Subcutaneous adipose tissue (tissue), 4 donors: ENCODE measurements at places on chromosomes 16 and 17. TPM values are rescaled to one million over a fixed set of nuclear protein-coding genes. Genes with fewer than 3 reads are reported as not detected.

Gene BAIAP3
- total RNA-seq, result 1.8 TPM

Gene SULT1A2
- total RNA-seq, result 1.4 TPM

Gene SGF29
- total RNA-seq, result 15.6 TPM

Gene GRAP
- total RNA-seq, result 6.8 TPM

Gene QPRT
- 2.9 TPM for total RNA-seq

Gene FNDC8
- not detected for total RNA-seq

Gene KRTAP9-8
- total RNA-seq, result not detected

Gene CREBBP
- 61.2 TPM for total RNA-seq

Gene SKAP1
- total RNA-seq, result 3.1 TPM

Gene CACNG1
- not detected for total RNA-seq

Gene CCDC78
- total RNA-seq, result not detected

Gene LLGL2
- total RNA-seq, result 7.3 TPM

Gene C16orf54
- total RNA-seq, result 4.2 TPM

Gene PRSS53
- 1.5 TPM for total RNA-seq

Gene TEKT5
- total RNA-seq, result 0.51 TPM

Gene MT1A
- 1,063 TPM for total RNA-seq

Gene MYL4
- not detected for total RNA-seq

Gene MRPL38
- 55.9 TPM for total RNA-seq

Gene MT4
- not detected for total RNA-seq

Gene STAT5B
- total RNA-seq, result 91.5 TPM

Gene CD300LD
- not detected for total RNA-seq

Gene DOC2A
- 0.66 TPM for total RNA-seq

Gene LITAFD
- total RNA-seq, result not detected

Gene DNAI2
- not detected for total RNA-seq

Gene MRC2
- total RNA-seq, result 40.5 TPM

Gene HOXB9
- not detected for total RNA-seq

Gene ATP2A3
- total RNA-seq, result 2.9 TPM

Gene KRT33A
- not detected for total RNA-seq

Gene ADPRM
- 14.9 TPM for total RNA-seq

Gene MYH8
- not detected for total RNA-seq

Gene PIRT
- not detected for total RNA-seq

Gene NLRC3
- 1.2 TPM for total RNA-seq

Gene HYDIN
- total RNA-seq, result 0.44 TPM

Gene LRRC75A
- total RNA-seq, result 2.9 TPM
